T-helper 17 cell (primary cell): ENCODE measurements at places on chromosomes 1 and 21.

GRCh38 chr1:155139895-155140629 lies at the start of gene DPM3:
Gene DPM3, minus strand, starts transcription at chr1:155140531. Its CDS starts 291 bp downstream, at chr1:155140240.
- peak; percentile 78 for DNase-seq

- no peak for DNase-seq
Measured at GRCh38 chr1:46672696-46673095, 1.0 kb downstream of the TEX38 start.

DNA sequence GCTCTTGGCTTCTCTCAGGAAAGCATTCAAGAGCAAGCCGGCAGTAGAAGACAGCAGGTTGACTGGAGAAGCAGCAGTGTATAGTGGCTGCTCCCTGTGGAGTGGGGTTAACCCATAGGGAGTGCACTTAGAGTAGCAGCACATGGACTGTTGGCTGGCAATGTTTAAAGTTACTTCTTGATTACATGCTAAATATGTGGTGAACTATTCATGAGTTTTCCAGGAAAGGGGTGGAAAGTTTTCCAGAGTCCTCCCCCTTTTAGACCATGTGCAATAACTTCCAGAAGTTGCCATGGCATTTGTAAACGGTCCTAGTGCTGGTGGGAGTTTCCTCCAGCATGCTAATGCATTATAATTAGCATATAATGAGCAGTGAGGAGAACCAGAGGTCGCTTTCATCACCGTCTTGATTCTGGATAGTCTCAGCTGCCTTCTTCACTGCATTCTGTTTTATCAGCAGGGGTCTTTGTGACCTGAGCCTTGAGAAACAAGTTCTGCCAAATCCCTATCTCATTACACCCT lies 131.8 kb downstream of the CCDC185 start:
- DNase-seq, result no peak

- no peak for DNase-seq
Measured at GRCh38 chr1:65525266-65526048, 105.0 kb downstream of the LEPR start.

DNA sequence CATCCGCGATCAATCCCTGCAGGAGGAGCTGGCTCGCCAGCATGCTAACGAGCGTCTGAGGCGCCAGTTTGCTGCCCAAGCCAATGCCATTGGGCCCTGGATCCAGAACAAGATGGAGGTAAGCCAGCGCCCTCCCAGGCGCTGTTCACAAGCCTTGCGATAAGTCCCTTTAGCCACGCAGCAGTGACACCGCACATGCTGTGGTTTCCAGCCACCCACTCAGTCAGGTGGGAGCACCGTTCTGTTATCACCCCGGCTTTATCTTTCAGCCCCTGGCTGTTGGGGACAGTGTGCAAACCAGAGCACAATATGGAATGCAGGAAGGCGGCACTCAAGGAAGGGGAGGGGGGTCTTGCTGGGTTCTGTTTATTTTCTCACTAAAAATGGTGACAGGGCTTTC lies 41.1 kb upstream of the MTR start:
- DNase-seq, result no peak

DNA sequence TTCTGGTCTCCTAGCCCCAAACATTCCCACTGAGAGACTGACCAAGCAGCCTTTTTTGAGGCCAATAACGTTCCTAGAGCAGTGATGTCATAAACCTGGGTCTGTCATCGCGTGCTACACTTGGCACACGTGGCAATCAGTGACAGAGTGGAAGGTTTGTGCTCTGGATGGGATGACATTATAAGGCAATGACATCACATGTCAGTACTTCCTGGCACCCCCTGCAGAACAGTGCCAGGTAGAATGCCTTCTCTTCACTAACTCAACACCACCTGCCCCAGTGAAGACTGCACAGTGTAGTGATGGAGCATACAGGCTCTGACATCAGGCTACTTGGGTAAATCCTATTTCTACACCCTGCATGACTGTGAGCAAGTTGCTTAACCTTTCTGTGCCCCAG lies 5.4 kb upstream of the ZNF648 start:
- DNase-seq, result no peak

GRCh38 chr1:31407029-31407626 lies 5.9 kb upstream of the SERINC2 start:
- no peak for DNase-seq

DNA sequence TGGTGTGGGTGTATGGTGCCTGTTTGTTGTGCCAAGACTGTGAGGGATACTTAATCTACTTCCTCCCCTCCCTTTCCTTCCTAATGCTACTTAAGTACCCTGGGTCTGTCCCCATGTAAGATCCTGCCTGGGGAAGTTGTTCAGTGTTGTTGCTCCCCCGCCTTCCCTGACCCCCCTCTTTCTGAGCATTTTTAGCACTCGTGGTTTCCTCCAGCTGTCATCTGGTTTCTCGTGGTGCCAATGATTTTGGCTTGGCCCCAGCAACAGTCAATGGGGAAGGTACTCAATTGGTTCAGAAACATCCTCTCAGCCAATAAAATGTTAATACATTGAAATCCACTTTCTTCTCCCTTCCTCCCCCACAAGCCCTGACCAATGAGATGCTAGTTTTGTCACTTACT lies 8.0 kb upstream of the B4GALT3 start:
- DNase-seq, result peak; percentile 36
